ENCODE measurements at places on chromosomes 6 and 20. TPM values are rescaled to one million over a fixed set of nuclear protein-coding genes. Genes with fewer than 3 reads are reported as not detected.

The ZC3H12D gene
- polyA plus RNA-seq = 0.31 TPM

The HS3ST5 gene
- not detected for polyA plus RNA-seq

The CST2 gene
- polyA plus RNA-seq = not detected

The CFAP206 gene
- polyA plus RNA-seq = not detected

The ELOVL2 gene
- not detected for polyA plus RNA-seq

The ZNF831 gene
- polyA plus RNA-seq = 0.31 TPM

The ABHD16B gene
- 0.43 TPM for polyA plus RNA-seq

The TMEM244 gene
- polyA plus RNA-seq = not detected

Data from stomach (tissue), 19 donors.